ENCODE measurements at places on chromosomes 3 and 15. TPM values are rescaled to one million over a fixed set of nuclear protein-coding genes. Genes with fewer than 3 reads are reported as not detected.

- no peaks in the 10 kb centered on the region for H3K27me3 ChIP-seq
- H3K4me3 ChIP-seq = peak overlapping the region; percentile 14
- H3K4me1 ChIP-seq = peaks cover 86% of the 10 kb centered on the region
- H3K27ac ChIP-seq = peak overlapping the region; percentile 87
- DNase-seq = no peak
Observed at GRCh38 chr3:11637901-11638458, 5.7 kb downstream of the VGLL4 start.

DNA sequence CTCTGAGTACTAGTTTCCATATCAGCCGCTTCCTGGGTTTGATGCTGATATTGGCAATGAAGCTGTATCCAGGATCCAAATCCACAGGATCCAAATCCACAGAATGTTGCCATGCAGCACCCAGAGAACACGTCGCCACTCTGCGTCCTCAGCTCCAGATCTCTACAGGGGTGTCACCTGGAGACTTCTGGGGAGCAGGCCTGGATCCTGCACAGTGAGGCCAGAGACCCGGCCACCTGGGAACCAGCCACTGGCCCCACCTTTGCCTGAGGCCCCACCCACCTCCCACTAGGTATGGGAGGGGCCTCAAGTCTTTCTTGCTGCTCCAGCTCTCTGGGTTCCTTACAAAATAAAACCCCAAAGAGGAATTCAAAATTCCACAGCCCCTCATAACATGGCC is 123.9 kb downstream of the LRRK1 start:
- H3K36me3 ChIP-seq = peaks cover 10% of the 10 kb centered on the region
- peaks cover 27% of the 10 kb centered on the region for H3K4me1 ChIP-seq
- DNase-seq = peak; percentile 90
- no peaks in the 10 kb centered on the region for H3K27me3 ChIP-seq

- H3K27ac ChIP-seq = peak overlapping the region; percentile 54
- no peaks in the 10 kb centered on the region for H3K36me3 ChIP-seq
- DNase-seq = no peak
- no peaks in the 10 kb centered on the region for H3K27me3 ChIP-seq
Observed at GRCh38 chr3:190346541-190346940, 24.3 kb upstream of the CLDN1 start.

DNA sequence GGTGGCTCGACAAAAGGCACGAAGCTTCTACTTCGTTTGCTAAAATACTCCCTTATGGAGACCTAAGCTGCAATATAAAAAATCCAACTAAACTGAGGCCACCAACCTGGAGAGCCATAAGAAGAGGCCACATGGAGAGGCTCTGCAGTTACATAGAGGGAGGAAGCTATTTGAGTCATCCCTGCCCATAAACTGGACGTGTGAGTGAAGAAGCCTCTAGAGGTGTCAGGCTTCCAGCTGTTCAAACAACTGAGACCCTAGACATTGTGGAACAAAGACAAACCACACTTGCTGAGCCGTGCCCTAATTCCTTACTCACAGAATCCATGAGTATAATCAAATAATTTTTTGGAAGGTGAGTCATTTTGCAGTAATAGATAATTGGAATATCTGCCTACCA is 50.2 kb upstream of the GMNC start:
- H3K27me3 ChIP-seq = no peaks in the 10 kb centered on the region
- no peak overlapping the region for H3K4me3 ChIP-seq
- H3K27ac ChIP-seq = no peak overlapping the region
- no peaks in the 10 kb centered on the region for H3K36me3 ChIP-seq

DNA sequence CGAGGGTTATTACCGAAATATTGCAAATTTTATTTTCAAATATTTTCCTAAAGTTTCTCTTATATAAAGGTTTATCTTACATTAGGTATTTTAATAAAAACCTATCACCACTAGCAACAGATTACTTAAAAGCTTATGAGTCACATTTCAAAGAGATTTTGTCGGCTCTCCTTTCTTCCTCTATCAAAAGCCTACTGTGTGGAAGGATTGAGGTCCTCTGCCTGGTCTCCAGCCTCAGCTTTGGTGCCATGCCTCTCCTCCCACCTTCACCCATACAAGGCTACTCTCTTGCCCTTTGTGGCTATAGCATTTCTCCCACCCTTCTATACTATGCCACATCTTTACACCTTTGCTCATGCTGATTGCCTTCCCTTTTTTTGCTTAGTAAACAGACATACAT is 199.3 kb downstream of the TNIK start:
- no peaks in the 10 kb centered on the region for H3K36me3 ChIP-seq
- no peak overlapping the region for H3K27ac ChIP-seq
- H3K27me3 ChIP-seq = no peaks in the 10 kb centered on the region
- H3K4me1 ChIP-seq = no peaks in the 10 kb centered on the region
- DNase-seq = no peak

DNA sequence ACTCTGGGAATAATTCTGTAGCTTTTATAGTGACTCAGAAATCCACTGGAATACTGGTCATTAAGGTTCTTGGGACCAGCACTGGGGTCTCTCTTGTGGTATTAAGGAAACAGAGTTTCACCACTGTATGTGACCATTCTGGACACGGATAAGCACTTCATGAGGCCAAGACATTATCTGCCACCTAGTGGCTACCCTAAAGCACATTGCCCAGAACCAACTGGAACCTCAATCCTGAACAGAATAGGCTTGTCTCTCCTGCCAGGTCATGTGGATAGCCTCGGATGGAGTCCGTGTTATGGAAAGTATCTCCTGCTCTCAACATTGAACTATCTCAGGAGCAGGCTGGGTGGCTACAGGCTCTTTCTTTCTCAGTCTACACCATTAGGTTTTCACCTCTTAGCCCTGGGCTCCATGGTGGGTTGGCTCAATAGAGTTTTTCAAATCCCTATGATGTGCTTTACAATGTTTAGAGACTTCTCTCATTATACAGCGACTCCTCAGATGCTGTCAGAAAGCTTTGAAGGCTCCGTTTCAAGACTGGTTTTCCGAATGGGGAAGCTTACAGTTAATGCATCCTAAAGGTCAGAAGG is 167.6 kb upstream of the ST8SIA2 start:
- no peak overlapping the region for H3K4me3 ChIP-seq
- H3K36me3 ChIP-seq = no peaks in the 10 kb centered on the region
- no peaks in the 10 kb centered on the region for H3K4me1 ChIP-seq
- H3K27ac ChIP-seq = no peak overlapping the region

DNA sequence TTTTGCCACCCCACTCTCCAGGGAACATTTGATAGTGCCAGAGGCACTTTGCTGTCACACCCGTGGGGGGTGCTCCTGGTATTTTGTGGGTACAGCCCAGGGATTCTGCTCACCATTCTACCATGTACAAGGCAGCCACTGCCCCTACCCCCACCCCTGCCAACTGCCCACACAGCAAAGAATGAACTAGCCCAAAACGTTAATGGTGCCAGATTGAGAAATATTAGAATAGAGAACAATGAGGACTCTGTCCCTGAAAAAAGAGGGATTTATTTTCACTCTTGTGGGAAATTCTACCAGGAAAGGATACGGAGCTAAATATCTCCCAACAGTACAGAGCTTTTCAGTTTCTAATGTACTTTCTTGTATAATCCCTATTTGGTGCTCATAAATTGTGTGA is 154.5 kb upstream of the SUCLG2 start:
- H3K27me3 ChIP-seq = no peaks in the 10 kb centered on the region
- DNase-seq = no peak
- no peak overlapping the region for H3K4me3 ChIP-seq

DNA sequence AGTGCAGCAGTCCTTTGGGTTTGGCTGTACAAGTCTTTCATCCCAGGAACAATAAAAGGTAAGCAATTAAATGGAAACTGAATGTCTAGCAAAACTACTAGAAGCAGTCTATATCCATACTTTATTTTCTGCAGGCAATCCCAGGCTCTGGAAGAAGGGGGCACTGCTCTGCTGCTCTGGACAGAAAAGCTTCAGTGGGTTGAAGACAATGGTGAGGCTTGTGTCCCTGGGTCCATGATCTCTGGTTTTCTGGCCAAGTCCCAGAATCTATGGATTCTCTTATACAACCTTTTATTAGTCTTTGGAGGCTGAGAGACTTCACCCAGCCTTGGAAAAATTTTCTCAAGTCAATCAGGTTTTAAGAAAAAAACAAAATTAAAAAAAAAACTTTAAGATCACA is 35.6 kb downstream of the SCAP start:
- peaks cover 31% of the 10 kb centered on the region for H3K4me1 ChIP-seq
- H3K27ac ChIP-seq = no peak overlapping the region
- no peaks in the 10 kb centered on the region for H3K27me3 ChIP-seq
- no peak for DNase-seq

GRCh38 chr3:24661175-24661584 is 166.5 kb upstream of the THRB start:
- no peak overlapping the region for H3K27ac ChIP-seq
- no peaks in the 10 kb centered on the region for H3K4me1 ChIP-seq
- H3K4me3 ChIP-seq = no peak overlapping the region
- no peaks in the 10 kb centered on the region for H3K27me3 ChIP-seq
- H3K36me3 ChIP-seq = no peaks in the 10 kb centered on the region

DNA sequence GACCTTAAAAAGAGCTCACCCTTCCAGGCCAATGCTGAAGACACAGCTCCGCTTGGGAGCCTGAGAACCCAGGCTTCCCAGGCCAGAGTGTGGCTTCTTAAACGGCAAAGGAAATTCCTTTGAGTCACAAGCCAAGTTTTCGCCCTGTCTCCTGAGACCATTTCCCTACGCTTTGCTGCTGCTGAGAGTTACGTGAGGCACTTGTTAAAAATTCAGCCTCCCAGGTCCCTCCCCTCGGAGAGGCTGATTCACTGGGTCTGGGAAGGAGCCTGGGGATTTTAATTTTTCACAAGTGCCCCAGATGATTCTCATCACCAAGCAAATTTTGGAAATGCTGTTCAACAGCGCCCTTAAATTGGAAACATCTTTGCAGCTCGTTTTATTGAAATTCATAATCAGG is 25.5 kb downstream of the RLBP1 start:
- no peak for DNase-seq
- H3K27me3 ChIP-seq = no peaks in the 10 kb centered on the region
- H3K36me3 ChIP-seq = peaks cover 55% of the 10 kb centered on the region
- H3K4me1 ChIP-seq = peaks cover 23% of the 10 kb centered on the region

DNA sequence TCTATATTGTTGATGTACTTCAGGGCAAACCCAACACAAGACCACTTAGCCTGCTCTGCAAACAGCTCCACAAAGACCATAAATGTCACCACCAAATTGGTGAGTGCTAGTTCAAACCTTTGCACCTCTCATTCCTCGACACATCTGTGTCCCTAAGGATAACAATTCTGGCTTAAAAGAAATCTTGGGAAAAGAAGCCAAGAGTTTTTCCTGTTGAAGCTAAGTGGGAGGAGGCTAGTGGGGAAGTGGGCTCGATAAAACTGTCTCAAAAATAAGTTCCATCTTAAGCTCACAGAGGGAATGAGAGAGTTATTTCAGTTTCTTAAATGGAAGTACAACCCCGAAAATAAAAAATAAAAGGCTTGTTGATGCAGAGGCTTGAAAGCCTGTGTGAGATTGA is 40.4 kb upstream of the PRICKLE2 start:
- no peaks in the 10 kb centered on the region for H3K36me3 ChIP-seq
- peak overlapping the region; percentile 52 for H3K4me3 ChIP-seq
- H3K4me1 ChIP-seq = peaks cover 53% of the 10 kb centered on the region

GRCh38 chr3:193826159-193826795 is 233.3 kb downstream of the OPA1 start:
- no peak overlapping the region for H3K4me3 ChIP-seq
- H3K36me3 ChIP-seq = no peaks in the 10 kb centered on the region
- H3K27me3 ChIP-seq = no peaks in the 10 kb centered on the region
- peak; percentile 61 for DNase-seq
- peaks cover 39% of the 10 kb centered on the region for H3K4me1 ChIP-seq

DNA sequence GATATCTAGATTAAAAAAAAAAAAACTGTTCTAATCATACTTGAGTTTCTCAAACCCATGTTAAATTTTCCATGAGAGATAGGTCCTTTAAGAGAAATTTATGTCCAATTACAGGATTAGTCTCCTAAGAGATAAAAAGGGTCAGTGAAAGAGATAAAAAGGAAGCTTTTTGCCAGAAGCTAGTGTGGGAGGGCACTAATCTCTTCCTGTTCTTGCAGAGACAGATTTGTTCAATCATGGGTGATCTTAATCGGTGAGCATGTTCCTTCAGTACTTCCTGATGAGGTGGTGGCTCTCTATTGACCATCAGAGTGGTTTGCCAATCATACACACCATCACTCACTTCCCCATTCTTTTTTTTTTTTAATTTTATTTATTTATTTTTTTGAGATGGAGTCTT is 16.9 kb upstream of the LPP start:
- H3K4me3 ChIP-seq = no peak overlapping the region
- H3K36me3 ChIP-seq = no peaks in the 10 kb centered on the region
- H3K27ac ChIP-seq = no peak overlapping the region
- no peaks in the 10 kb centered on the region for H3K4me1 ChIP-seq

DNA sequence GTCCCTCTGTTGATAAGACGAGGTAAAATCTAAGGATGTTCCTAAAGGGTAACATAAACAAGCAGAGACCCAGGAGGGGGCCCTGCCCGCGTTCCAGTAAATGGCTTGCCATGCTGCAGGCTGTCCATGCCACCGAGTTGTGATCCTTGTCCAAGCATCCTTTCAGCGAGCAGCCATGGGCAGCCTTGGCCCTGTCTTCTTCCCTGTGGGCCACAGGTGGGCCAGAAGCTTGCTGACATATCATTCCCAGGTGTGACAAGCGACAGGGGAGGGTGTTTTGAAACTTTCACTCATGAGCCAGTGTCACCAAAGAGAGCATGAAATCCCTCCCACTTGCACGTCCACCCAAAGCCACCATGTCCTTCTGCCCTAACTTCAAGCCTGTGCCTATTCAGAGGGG is 53.7 kb downstream of the PCSK6 start:
- no peaks in the 10 kb centered on the region for H3K27me3 ChIP-seq
- no peak overlapping the region for H3K4me3 ChIP-seq
- H3K27ac ChIP-seq = no peak overlapping the region

DNA sequence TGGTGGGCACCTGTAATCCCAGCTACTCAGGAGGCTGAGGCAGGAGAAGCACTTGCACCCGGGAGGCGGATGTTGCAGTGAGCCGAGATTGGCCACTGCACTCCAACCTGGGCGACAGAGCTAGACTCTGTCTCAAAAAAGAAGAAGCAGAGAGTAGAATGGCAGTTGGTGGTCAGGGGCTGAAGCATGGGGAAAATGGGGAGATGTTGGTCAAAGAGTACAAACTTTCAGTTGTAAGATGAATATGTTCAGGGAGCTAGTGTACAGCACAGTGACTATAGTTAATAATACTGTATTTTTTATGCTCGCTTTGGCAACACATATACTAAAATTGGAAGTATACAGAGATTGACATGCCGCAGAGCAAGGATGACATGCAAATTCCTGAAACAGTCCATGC is 41.5 kb downstream of the PCNP start:
- H3K27me3 ChIP-seq = no peaks in the 10 kb centered on the region
- H3K4me3 ChIP-seq = no peak overlapping the region
- DNase-seq = peak; percentile 2
- H3K4me1 ChIP-seq = no peaks in the 10 kb centered on the region
- no peak overlapping the region for H3K27ac ChIP-seq
- H3K36me3 ChIP-seq = no peaks in the 10 kb centered on the region

- no peak for DNase-seq
- H3K4me1 ChIP-seq = peaks cover 33% of the 10 kb centered on the region
- no peaks in the 10 kb centered on the region for H3K36me3 ChIP-seq
- no peaks in the 10 kb centered on the region for H3K27me3 ChIP-seq
- H3K27ac ChIP-seq = peak overlapping the region; percentile 14
Observed at GRCh38 chr15:92822216-92823144, 77.6 kb upstream of the CHD2 start.

GOLGA8O gene
- not detected for total RNA-seq

CEMIP gene
- 0.74 TPM for total RNA-seq

TMEM212 gene
- not detected for total RNA-seq

CCR3 gene
- total RNA-seq = not detected

ELL3 gene
- total RNA-seq = 15.0 TPM

SI gene
- not detected for total RNA-seq

GNAT1 gene
- not detected for total RNA-seq

EPHA6 gene
- 1.2 TPM for total RNA-seq

CAMK2N2 gene
- total RNA-seq = not detected

SV2B gene
- total RNA-seq = 3.2 TPM

OR5K2 gene
- not detected for total RNA-seq
